NCI-H510A (cell line): ENCODE measurements at places on chromosomes 2 and 18.

DNA sequence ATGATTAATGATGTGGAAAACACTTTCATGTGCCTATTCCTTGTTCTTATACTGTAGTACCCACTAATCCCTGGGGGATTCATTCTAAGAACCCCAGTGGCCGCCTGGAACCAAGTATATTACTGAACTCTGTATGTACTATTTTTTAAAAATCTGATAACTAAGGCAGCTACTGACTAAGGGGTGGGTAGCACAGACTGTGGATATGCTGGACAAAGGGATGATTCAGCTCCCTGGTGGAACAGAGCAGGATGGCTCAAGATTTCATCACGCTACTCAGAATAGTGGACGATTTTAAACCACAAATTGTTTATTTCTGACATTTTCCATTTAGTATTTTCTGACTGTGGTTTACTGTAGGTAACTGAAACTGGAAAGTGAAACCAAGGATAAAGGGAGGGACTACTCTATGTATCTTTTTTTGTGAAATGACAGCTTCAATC, 41.8 kb upstream of the CDC42EP3 start:
- no peak for DNase-seq

DNA sequence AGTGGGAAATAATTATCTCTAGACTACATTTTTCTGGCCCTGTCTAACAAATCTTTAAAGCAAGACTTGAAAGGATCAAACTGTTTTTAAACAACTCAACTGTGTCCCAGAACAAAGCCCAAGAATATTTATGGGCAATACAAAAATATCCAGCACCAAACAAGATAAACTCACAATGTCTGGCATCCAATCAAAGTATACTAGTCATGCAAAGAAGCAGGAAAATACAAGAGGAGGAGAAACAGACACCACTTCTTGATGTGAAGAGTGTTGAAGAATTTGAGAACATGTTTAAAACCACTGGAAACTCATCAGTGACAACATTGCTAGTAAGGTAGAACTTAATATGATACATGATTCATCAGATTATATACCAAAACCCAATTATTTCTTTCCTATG, 66.1 kb upstream of the CDC42EP3 start:
- DNase-seq = no peak

GRCh38 chr2:105510761-105511528, 112.1 kb upstream of the FHL2 start:
- DNase-seq = no peak

GRCh38 chr2:156399950-156400705, 36.1 kb upstream of the GPD2 start:
- peak; percentile 47 for DNase-seq

GRCh38 chr2:157785200-157785599, 90.9 kb downstream of the ACVR1 start:
- DNase-seq = no peak

DNA sequence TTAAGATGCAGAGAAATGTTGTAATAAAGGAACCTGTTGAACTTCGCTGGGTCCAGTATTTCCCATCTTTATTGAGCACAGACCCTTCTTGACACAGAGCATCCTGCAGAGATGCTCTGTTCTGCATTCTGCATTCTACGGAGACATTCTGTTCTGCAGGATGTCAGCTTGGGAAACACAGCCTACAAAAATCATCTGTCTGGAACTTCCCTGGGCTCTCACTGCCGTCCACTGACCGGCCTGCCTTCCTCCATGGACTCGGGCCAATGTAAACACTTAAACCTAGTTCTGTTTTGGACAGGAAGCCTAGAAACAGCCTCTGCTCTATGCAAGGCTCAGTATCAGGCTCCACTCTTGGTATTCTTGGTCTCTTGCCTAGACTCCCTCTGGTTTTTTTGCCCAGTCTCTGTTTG, 90.0 kb upstream of the PPP1CB start:
- no peak for DNase-seq

GRCh38 chr2:6474161-6475140, 391.3 kb downstream of the CMPK2 start:
- no peak for DNase-seq

- DNase-seq = no peak
These were observed 52.5 kb downstream of the RAB31 start for GRCh38 chr18:9760641-9761040.

DNA sequence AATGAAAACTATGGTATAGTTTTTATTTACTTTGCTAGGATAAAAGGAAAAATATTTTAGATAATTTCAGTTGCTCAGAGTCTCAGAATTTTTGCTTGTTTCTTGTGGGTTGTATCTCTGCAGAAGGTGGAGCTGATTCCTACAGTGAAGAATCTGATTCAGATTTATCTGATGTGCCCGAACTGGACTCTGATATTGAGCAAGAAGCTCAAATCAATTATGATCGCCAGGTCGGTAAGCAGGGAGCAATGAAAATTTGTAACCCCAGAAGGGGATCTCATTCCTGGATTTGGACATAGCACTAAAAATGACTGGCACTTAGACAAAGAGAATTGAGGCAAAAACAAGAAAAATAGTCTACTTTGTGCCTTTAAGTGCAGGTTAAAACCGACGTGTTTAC, 140.2 kb downstream of the EML6 start:
- no peak for DNase-seq

DNA sequence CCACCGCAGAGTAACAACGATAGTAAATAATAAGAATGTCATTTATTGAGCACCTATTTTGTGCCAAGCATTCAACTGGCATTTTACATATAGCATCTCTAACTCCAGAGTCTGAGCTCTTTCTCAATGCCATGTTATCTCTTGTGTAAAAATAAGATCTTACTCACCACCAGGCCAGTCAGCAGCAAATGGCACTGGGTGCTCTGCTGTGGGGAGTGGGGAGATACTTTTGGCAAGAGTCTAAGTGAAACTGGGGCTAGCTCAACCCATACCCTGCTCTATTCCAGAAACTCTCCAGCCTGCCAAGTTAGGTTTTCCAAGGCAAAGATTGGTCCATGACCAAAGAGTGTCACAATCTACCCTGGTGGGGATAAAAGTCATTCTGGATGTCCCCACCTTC, 5.0 kb upstream of the SLC4A3 start:
- no peak for DNase-seq

GRCh38 chr18:8991155-8991554, 111.3 kb upstream of the NDUFV2 start:
- DNase-seq = no peak

- no peak for DNase-seq
These were observed 75.3 kb downstream of the HNRNPLL start for GRCh38 chr2:38527338-38528007.

- DNase-seq = peak; percentile 53
These were observed 18.1 kb downstream of the NABP1 start for GRCh38 chr2:191696001-191696400.
